Cardiac muscle cell (in vitro differentiated cells and primary cell): ENCODE measurements at places on chromosomes 11 and 22.

DNA sequence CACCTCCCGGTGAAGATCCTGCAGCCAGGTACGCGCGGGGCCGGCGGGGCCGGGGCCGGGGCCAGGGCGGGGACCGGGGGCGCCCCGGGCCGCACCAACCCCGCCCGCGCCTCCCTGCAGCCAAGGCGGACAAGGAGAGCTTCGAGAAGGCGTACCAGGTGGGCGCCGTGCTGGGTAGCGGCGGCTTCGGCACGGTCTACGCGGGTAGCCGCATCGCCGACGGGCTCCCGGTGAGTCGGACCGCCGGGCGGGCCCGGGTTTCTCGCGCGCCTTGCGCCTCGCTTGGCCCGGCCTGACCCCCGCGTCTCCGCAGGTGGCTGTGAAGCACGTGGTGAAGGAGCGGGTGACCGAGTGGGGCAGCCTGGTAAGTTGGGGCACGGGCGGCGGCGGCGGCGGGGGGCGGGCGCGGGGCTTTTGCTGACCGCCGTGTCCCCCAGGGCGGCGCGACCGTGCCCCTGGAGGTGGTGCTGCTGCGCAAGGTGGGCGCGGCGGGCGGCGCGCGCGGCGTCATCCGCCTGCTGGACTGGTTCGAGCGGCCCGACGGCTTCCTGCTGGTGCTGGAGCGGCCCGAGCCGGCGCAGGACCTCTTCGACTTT, 531 bp downstream of the PIM3 start:
- H3K27ac ChIP-seq = peak overlapping the region; percentile 99
- peak overlapping the region; percentile 93 for H3K4me3 ChIP-seq
- H3K36me3 ChIP-seq = peaks cover 11% of the 10 kb centered on the region
- DNase-seq = peak; percentile 57
- peaks cover 17% of the 10 kb centered on the region for H3K4me1 ChIP-seq

DNA sequence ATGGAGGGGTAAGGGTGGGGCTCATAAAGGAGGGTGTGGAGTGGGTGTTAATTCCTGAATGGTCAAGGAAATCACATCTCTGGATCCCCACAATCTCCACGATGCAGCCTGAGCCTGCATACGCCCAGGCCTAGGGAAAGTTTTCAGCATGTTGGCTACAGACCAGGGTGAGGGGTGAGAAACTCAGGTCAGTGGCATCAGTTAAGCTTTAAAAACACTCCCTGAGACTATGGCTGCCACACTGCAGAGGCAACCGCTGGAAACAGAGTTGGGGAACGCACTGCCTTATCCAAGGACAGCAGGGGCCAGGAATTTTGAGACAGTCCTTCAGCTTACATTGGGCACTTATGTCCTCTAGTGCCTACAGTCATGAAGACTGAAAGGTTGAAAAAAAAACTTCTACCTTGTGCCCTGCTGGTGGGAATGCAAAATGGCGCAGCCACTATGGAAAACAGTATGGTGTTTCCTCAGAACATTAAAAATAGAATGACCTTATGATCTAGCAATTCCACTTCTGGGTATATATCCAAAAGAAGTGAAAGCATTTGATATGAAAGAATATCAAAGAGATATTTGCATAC, 19.7 kb downstream of the DKK3 start:
- no peak for DNase-seq
- H3K4me3 ChIP-seq = no peak overlapping the region
- H3K27me3 ChIP-seq = no peaks in the 10 kb centered on the region

DNA sequence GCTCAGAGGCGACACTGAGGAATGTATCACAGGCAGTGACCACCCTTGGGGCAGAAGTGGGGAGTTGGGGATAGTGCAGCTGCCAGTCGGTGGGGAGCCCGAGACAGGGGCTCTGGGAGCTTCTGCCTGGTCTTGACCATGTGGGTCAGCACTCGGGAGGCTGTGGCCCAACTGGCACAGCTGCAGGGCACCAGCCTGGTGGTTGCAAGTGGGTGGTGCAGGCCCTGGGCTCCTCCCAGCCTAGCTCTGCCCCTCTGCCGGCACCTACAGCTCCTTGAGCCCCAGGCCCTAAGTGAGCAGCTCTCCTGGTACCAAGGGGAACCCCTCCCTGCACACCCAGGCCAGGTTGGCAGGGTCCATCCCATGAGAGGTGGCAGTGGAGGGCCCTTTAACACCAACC, 12.6 kb upstream of the RASL10A start:
- no peak overlapping the region for H3K27ac ChIP-seq
- DNase-seq = no peak

DNA sequence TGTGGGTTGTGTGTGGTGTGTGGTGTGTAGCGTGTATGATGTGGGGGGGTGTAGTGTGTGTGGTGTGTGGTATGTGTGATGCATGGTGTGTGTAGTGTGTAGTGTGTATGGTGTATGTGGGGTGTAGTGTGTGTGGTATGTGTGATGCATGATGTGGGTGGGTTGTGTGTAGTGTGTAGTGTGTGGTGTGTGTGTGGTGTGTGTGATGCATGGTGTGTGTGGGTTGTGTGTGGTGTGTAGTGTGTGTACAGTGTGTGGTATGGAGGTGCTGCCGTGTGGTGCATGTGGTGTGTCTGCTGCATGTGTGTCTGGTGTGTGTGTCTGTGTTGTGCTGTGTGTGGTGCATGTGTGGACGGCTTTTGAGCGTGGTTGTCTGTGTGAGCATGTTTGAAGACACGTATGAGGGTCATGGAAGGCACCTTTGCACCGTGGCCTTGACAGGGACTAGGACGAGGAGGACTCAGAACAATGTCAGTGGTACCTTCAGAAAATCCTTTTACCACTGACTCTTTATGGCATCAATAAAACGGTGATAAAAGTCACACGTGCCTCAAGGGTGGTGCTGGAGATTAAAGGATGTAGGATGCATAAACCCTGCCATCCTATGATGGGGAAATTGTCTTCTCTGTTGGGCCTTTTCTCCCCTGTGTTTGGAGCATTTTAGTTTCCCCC, 328.7 kb upstream of the B3GAT1 start:
- no peaks in the 10 kb centered on the region for H3K36me3 ChIP-seq
- no peak overlapping the region for H3K4me3 ChIP-seq
- H3K27me3 ChIP-seq = no peaks in the 10 kb centered on the region
- DNase-seq = no peak
- H3K27ac ChIP-seq = peak overlapping the region; percentile 89

DNA sequence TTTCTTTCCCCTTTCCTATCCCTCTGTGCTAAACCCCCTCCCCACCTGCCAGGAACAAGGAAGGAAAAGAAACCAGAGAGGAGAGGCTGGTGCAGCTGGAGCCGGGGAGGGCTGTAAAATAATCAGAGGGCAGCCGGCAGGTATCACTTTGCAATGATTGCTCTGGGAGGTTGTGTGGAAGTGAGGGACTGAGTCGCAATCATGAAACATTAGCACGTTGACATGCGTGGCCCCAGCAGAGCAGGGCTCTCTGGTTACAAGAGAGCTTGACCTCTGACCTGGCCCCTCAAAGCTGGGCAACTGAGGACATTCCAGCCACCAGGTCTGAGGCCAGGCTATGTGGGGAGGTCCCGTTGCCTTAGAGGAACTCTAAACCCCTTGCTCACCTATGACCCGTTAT, 170.8 kb upstream of the BDNF start:
- no peaks in the 10 kb centered on the region for H3K27me3 ChIP-seq
- no peaks in the 10 kb centered on the region for H3K36me3 ChIP-seq
- no peak overlapping the region for H3K4me3 ChIP-seq
- H3K4me1 ChIP-seq = no peaks in the 10 kb centered on the region

DNA sequence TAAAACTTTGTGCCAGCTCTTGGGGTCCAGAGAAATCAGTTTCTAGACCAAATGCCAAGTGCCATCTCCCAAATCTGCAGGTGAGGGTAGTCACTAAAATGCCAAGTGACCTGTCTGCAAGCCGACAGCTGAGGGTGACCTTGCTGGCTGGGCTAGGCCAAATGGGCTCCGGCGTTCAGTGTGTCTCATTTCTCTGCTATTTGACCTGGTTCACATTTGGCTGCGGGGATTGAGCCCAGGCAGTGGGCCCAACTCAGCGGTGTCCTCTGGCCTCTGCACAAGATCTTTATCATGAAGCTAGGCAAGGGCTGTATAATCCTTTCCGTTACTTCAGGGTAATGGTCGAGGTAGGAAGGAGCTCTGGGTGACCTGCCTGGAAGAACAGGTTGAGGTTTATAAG, 87.5 kb downstream of the SNX19 start:
- no peaks in the 10 kb centered on the region for H3K27me3 ChIP-seq
- H3K4me1 ChIP-seq = peaks cover 10% of the 10 kb centered on the region
- DNase-seq = no peak
- H3K27ac ChIP-seq = no peak overlapping the region
- H3K36me3 ChIP-seq = no peaks in the 10 kb centered on the region

DNA sequence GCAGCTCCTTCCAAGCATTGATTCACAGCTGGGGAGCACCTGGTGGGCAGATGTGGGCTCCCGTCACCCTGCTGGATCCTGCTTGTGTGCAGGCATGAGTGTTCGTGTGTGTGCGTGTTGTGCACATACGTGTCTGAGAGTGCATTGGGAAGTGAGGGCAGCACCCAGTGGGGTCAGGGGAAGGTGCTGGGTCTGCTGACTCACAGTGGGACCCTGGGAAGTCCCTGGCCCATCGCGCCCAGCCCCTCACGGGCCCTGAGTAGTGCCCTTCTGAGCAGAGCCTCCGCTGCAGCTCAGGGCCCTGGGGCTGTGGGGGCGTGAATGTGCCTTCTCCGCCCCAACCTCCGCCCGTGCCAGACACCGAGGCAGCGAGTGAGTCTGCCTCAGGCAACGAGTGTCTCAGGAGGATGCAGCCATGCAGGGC, 36.8 kb downstream of the WNT11 start:
- no peaks in the 10 kb centered on the region for H3K36me3 ChIP-seq
- H3K27me3 ChIP-seq = no peaks in the 10 kb centered on the region
- no peak for DNase-seq
- no peak overlapping the region for H3K4me3 ChIP-seq
- no peak overlapping the region for H3K27ac ChIP-seq
- no peaks in the 10 kb centered on the region for H3K4me1 ChIP-seq

DNA sequence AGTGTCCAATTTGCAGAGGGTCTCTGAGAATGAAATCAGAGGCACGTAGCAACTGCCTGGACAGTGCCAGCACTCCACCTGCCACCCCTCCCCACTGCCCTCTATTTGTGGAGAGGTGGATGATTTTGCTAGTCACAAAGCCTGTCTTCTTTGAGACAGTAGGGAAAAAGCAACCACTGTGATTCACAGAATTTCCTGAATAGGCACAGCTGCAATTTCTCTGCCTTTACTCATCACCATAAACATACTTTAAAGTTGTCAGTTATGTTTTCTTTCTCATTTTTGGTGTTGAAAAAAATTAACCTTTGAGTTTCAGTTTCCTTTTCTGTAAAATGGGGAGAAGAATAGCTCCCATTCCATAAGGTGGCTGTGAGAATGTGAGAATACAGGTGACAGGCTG, 134.3 kb downstream of the TEAD1 start:
- peaks cover 15% of the 10 kb centered on the region for H3K4me1 ChIP-seq
- peak; percentile 46 for DNase-seq
- H3K27ac ChIP-seq = no peak overlapping the region
- no peak overlapping the region for H3K4me3 ChIP-seq
- H3K27me3 ChIP-seq = no peaks in the 10 kb centered on the region
- no peaks in the 10 kb centered on the region for H3K36me3 ChIP-seq

DNA sequence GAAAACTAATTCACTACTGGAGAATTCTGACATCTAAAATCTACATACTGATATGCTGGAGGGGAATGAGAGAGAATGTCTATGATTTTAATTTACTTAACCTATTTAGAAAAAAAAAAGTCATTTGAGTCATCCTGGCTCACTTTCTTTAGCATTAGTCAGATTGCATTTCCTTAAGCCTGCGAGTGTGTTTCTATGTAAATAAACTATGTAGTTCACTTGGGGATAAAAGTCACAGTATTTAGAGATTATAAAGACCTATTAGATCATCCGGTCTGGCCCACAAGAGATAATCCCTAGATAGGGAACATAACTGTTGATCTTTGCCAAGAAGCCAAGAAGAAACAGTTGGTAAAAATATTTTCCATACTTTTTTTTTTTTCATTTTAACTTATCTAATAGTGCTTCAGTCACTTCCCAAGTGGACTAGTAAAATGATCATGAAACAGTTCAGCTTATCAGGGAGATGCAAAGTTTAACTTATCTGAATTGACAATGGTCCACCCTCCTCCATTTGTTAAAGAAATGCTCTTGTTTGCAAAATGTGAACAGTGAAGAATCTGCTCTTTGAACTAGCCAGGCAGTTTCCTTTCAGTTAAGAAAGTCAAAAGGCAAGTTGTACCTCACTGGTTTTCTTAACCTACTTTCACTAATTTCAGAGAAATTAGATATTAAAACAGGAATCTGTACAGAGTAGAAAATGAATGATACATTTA, 21.2 kb upstream of the BLID start:
- H3K27ac ChIP-seq = no peak overlapping the region
- DNase-seq = peak; percentile 92
- no peaks in the 10 kb centered on the region for H3K36me3 ChIP-seq
- H3K27me3 ChIP-seq = no peaks in the 10 kb centered on the region
- H3K4me1 ChIP-seq = no peaks in the 10 kb centered on the region
- H3K4me3 ChIP-seq = no peak overlapping the region

- no peak for DNase-seq
- H3K36me3 ChIP-seq = no peaks in the 10 kb centered on the region
- H3K27ac ChIP-seq = no peak overlapping the region
- no peaks in the 10 kb centered on the region for H3K4me1 ChIP-seq
- H3K4me3 ChIP-seq = no peak overlapping the region
- H3K27me3 ChIP-seq = peaks cover 12% of the 10 kb centered on the region
Observed at GRCh38 chr22:45860201-45860600, 116.8 kb downstream of the WNT7B start.

- H3K4me3 ChIP-seq = no peak overlapping the region
- DNase-seq = no peak
- no peak overlapping the region for H3K27ac ChIP-seq
Observed at GRCh38 chr22:28179392-28179791, 260.3 kb upstream of the PITPNB start.

GRCh38 chr11:72562431-72562830, 111.8 kb downstream of the PDE2A start:
- no peak overlapping the region for H3K27ac ChIP-seq
- no peaks in the 10 kb centered on the region for H3K36me3 ChIP-seq
- H3K4me1 ChIP-seq = no peaks in the 10 kb centered on the region
- H3K27me3 ChIP-seq = no peaks in the 10 kb centered on the region
- no peak overlapping the region for H3K4me3 ChIP-seq

- DNase-seq = peak; percentile 57
- H3K4me3 ChIP-seq = no peak overlapping the region
- no peak overlapping the region for H3K27ac ChIP-seq
- no peaks in the 10 kb centered on the region for H3K36me3 ChIP-seq
- H3K4me1 ChIP-seq = no peaks in the 10 kb centered on the region
- no peaks in the 10 kb centered on the region for H3K27me3 ChIP-seq
Observed at GRCh38 chr11:44885919-44886789, 64.5 kb downstream of the TP53I11 start.

GRCh38 chr11:17695454-17696441, 23.6 kb upstream of the MYOD1 start:
- no peak for DNase-seq
- H3K4me1 ChIP-seq = no peaks in the 10 kb centered on the region
- no peak overlapping the region for H3K4me3 ChIP-seq
- no peak overlapping the region for H3K27ac ChIP-seq

- no peaks in the 10 kb centered on the region for H3K27me3 ChIP-seq
- H3K4me1 ChIP-seq = peaks cover 18% of the 10 kb centered on the region
- H3K27ac ChIP-seq = no peak overlapping the region
- DNase-seq = no peak
- no peaks in the 10 kb centered on the region for H3K36me3 ChIP-seq
Observed at GRCh38 chr11:117875382-117876058, 938 bp downstream of the FXYD6 start.
